ENCODE measurements at places on chromosomes 7 and 10. TPM values are rescaled to one million over a fixed set of nuclear protein-coding genes. Genes with fewer than 3 reads are reported as not detected.

GRCh38 chr7:122532406-122533269, 166.3 kb downstream of the RNF133 start:
- DNase-seq: no peak

DNA sequence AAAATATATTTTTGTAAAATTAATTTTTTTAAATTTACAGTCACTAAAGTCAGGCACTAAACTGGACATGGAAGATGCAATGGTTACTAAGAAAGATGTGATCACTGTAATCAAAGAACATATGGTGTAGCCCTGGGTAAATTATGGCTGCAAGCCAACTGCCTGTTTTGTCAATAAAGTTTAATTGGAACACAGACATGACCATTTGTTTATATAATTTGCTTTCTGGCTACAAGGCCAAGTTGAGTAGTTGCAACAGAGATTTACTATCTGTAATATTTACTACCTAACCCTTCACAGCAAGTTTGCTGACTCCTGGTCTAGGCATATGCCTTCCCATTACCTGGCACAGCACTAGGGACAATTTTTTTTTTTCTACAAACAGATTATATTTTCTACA, 448.9 kb downstream of the ADRA2A start:
- no peak for DNase-seq

GRCh38 chr7:64905547-64905946, 2.5 kb downstream of the ZNF273 start:
- no peak for DNase-seq

GRCh38 chr10:71887743-71888142, 36.7 kb upstream of the PSAP start:
- DNase-seq: no peak

GRCh38 chr7:29299086-29299485, 104.5 kb downstream of the CHN2 start:
- DNase-seq: no peak

DNA sequence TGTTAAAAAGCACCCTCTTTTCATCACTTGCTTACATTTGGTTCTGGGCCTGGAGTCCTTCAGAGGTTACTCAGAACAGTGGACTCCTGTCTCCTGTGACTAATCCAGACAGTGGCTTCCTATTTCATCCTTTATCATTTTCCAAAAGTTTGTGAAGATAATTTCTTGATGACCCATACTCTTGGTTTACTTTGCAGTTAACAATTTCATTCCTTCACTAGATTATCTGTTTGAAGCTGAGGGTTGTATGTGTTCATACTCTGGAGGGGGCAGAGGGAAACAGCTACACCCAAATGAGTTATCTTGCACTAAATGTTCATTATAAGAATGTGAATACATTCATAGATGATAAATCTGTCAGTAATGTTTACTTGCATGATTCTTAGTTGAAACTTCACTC, 124.7 kb downstream of the ZNF248 start:
- DNase-seq: no peak

DNA sequence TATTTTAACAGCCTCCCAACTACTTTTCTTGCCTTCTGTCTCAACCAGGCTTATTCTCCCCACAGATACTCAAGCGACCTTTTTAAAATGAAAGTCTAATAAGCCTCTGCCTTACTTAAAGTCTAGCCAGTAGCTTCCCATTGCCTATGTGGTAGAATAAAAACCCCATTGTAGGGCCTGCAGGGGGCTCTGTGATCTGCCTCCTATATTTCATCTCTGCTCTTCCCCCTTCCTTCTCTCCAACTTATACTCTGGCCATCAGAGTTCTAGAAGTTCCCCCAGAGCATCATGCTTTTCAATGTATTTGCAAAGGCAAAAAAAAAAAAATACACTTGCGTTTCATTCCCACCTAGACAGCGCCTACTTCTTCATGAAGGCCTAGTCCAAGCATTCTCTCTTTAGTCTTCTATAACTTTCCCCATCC, 167.7 kb upstream of the ADO start:
- no peak for DNase-seq

- no peak for DNase-seq
Observed at GRCh38 chr10:120735773-120736371, 115.3 kb upstream of the WDR11 start.

DNA sequence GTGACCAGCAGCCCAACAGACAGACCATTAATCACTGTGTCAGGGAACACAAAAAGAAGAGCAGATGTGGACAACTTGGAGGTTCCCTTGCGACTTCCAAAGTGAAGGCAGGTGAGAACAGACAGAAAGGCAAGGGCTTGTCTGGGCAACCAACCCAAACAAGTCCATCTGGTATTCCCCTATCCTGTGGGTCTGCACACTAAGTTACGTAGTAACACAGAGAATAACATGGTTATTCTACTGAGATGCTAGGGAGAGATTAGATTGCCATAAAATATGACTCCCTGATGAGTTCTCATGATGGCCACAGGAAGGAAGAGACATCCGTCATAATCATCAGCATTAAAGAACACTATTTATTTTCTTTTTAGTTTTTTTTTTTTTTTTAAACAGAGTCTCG, 252.2 kb downstream of the CALN1 start:
- DNase-seq: no peak

- DNase-seq: no peak
Observed at GRCh38 chr7:69527706-69528105, 70.6 kb upstream of the AUTS2 start.

DNA sequence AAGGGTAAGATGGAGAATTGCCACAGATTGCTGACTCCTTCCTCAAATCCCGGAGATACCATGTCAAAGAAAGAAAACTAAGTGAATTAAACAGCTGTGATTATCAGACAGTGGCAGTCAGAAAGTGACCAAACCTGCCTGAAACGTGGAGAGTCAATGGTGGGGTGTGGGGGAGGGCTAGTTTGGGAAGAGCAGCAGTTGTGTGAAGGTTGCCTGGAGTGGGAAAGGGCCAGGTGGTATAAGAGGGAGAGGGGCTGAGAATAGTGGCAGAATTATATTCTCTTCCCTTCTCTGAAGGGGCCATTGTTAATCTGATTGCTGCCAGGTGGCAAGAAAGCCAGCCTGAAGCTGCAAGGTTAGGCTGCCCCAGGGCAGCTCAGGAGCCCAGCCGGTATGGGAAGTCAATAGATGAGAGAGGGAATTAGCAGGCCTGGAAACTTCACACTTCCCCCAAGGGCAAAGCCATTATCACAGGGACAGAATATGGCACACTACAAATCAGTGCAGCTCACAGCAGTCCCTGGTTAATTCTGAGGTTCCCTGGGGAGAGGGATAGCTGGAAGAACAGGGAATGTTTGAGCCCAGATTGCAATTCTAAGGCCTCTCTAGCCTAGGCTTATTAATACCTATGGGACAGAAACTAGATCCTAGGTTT, 83.9 kb upstream of the ITGB1 start:
- DNase-seq: no peak

DNA sequence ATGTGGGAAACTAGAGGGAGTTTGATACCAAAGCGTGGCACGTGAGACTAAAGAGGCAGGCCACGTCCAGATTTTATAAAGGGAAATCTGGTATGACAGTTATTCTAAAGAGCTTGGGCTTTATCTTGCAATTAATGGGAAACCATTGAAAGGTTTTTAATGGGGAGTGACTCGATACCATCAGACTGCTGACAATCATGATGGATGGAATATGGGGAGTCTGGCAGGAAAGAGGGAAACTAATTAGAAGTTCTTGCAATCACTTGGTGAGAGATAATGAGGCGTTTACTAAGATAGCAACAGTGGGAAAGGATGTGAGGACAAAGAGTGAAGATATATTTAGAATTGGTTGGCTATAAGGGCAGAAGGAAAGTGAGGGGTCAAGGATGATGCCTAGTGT, 94.0 kb downstream of the MBL2 start:
- DNase-seq: no peak

- DNase-seq: no peak
Observed at GRCh38 chr10:677038-677437, 12.4 kb downstream of the DIP2C start.

DNA sequence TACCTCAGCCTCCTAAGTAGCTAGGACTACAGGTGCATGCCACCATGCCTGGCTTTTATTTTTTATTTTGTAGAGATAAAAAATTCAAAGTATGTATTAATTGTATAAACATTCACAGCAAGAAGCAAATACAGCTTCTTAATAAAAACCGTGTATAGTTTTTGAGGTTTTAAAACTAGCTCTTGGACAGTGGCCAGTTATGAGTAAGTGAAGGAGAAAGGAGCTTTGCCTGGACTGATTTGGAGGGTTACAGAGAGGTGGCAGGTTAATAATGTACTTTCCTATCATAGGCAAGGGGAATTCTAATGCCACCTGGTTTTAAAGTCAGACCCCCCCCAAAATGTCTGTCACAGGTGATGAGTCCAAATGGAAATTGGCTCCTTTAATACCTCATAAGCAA, 43.4 kb downstream of the ZNRF2 start:
- no peak for DNase-seq

- DNase-seq: no peak
Observed at GRCh38 chr7:1238450-1238882, 5.8 kb downstream of the UNCX start.

DNA sequence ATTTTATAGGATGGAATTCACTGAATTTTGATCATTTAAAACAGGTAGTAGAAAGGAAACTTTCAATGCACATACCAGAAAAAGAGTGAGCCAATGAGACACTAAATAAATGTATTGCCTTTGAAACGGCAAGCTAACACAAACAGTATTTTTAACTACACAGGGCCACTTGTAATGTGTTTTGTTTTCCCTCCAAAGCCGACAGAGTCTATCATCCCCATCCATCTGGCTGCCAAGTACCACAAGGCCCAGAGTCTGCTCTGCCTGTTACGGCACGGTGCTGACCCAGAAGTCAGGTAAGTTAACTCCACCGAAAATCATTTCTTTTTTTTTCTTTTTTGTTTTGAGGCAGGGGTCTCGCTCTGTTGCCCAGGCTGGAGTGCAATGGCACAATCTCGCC, 1.5 kb downstream of the ANKRD61 start:
- DNase-seq: no peak

DNA sequence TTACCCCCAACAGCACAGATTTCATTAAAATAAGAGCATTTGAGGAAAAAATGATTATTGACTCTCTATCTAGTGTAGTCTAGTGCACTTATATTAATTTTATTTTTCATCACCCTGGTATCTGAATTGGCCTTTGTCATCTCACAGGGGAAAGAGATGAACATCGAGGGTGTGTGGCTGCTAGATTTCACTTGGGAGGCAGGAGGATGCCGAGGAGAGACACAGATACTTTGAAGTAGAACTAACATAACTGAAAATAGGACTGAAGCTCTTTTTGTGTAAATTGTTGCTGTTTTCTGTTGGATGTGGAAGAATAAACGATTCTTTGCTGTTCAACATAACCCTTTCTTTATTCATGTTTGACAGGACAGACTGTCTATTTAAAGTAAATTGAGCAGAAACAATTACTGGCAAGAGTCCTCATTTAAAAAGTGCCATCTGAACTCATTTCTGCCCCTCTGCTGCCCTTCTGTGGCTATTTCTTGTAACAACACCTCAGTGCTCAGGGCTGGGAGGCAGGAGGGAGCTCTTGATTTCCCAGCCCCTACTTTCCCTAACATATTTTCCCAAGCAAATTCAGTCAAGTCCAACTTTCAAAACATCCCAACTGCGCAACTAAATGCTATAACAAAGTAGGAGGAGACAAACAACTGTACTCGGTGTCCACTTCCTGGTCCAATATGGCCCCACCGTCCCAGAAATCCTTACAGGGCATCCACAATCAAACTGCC, 15.6 kb downstream of the LYZL1 start:
- no peak for DNase-seq

DNA sequence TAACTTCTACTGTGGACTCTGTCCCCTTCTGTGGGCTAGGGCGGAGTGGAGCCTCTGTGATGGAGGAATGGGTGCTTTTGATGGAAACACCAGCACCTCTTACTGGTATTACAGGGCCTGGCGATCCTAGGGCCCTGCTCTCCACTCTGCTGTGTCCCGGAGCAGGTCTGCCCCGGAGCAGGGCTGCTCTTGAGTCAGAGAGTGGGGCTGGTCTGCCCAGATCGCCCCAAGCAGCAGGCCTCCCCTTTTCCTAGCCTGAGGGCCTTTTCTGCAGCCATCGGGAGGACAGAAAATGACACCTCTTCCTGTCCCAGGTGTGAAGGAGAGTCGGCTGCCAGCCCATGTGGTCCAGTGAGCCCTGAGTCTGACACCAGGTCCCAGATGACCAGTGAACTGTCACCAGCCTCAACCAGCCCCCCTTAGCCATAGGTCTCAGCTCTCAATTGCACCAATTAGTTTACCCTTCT, 1.4 kb downstream of the ZNF282 start:
- DNase-seq: no peak

DNA sequence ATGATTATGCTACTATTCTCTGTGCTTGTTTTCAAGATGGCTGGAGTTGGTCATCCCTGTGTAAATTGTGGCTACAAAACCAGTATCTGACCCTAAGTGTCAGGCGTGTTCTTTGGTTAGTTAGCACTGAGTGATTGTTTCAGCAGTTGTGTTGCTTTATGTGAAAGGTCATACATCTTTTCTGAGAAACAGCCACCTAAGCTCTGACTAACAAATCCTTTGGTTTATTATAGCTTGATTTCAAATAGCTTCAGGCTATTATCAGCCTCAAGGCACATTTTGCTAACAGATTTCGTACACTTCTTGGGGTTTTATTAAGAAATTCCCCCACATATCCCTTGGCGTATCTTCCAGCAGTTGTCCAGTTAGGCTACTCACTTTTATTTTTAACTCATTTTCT, 4.8 kb upstream of the ADRB1 start:
- no peak for DNase-seq

DNA sequence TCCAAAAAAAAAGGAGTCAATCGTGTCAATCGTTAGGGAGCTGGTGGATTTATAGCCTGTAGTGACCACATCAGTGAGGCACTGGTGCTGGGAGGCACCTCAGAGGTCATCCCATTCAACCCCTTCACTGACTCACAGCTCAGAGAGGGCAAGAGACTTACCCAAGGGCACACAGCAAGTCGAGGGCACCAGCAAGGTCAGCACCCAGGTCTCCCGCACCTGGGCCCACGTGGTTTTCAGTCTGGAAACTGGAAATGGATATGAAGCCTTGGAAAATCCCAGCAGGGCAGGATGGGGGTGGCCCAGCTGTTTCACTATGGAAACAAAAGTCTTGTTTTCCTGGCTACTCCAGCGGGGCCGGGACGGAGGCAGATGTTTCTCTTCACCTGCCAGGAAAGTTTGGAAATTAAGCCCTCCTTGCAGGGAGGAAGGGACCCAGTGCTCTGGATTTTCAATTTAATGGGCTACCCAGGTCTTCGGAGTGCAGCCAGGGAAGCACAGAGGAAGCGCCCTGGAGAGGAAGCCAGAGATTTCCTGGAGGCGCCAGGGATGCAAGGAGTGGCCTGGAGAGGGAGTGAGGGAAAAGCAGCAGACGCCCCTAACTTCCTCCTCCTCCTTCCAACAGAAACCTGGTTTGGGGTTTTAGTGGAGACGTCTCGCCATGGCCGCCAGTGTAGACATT, 157.2 kb upstream of the TNRC18 start:
- DNase-seq: no peak

- DNase-seq: peak; percentile 58
Observed at GRCh38 chr7:128459394-128459878, 3.8 kb downstream of the HILPDA start.

TMEM26 gene
- total RNA-seq: not detected

CBX3 gene
- 205 TPM for total RNA-seq

TRPV5 gene
- total RNA-seq: 0.30 TPM

SNX10 gene
- 6.1 TPM for total RNA-seq

RAMP3 gene
- not detected for total RNA-seq

ST8SIA6 gene
- total RNA-seq: not detected

LRRC27 gene
- 7.9 TPM for total RNA-seq

NEUROG3 gene
- total RNA-seq: not detected

HOXA13 gene
- not detected for total RNA-seq

MNX1 gene
- total RNA-seq: not detected

AGBL3 gene
- 10.9 TPM for total RNA-seq
